Urothelium cell line (cell line): ENCODE measurements at places on chromosomes 13 and 19.
A peak's percentile ranks its signal among the peaks of the same experiment; 100 is the strongest.

GRCh38 chr19:4559569-4559968, at the start of gene SEMA6B:
SEMA6B (minus strand) TSS chr19:4559684; CDS start chr19:4558457, 1,227 bp downstream.
- no peak for DNase-seq

GRCh38 chr13:102089177-102089576, 312.7 kb downstream of the FGF14 start:
- no peak for DNase-seq

DNA sequence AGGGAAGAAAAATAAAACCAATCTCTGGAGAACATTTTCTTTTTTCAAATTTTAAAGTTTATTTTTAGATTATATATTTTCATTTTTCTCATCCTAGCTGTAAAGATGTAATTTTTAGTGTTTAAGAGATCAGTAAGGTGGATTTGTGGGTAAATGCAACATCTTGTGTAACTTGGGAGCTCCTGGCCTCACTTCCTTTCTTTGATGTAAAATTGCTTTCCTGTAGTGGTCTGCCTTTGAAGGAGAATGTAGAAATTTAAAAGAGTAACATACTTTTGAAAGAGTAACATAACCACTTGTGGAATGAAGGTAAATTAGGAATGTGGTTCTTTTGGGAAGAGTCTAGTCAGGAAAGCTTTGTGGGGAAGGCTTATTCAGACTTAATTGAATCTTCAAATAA, 95.7 kb upstream of the AKAP11 start:
- no peak for DNase-seq

DNA sequence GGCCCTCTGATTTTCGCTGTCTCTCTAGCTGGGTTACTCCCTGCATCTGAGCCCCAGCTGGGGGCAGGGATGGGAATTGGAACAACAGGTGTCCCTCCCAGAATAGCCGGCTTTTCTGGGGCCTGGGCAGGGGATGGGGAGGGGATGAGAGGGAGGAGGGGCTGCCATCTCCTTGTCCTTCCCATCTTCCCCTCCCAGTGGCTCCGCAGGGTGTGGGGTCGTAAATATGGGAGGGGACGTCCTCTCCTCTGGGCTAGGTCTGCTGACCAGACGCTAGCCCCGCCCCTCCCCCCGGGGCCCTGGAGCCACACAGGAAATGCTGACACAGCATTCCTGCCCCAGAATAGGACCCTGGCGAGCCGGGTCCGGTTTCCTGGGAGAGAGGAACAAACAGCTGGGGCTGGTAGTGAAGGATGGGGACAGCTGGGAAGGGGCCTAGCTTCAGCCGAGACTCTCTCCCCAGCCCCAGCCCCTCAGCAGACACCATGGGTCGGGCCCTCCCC, 1.1 kb downstream of the RYR1 start:
- no peak for DNase-seq

DNA sequence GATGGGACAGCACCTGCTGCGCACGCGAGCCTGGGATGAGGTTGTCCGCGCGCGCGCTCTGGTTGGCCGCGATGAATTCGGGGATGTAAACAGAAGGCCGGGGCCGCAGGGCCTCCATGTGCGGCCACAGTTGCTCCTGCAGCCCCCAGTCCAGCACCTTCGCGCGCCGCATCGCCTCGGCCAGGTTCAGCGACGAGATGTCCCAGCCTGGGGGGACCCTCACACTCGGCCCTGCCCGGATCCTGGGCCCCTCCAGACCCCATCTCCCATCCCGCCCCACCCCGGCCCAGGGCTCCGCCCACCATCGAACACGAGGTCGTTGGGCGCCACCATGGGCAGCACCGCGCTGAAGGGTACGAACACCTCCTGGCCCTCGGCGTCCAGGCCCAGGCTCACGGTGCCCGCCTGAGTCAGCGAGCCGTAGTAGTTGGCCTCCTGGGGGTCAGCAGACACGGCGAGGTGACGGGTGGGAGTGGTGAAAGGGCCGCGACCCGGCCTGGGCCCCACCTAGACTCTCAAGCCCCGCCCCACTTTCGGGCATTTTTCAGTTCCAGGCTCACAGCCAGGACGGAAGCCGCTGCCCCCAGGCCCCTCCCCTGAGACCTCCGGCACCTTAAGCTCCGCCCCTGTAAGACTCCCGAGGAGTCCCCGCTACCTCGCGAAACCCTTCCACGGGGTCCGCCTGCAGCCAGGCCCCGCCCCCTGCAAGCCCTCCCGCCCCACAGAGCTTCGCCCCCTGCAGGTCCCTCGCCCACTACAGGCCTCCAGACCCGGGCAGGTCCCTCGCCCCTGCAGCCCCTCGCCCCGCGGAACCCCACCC, 1.1 kb downstream of the ISYNA1 start:
- no peak for DNase-seq

DNA sequence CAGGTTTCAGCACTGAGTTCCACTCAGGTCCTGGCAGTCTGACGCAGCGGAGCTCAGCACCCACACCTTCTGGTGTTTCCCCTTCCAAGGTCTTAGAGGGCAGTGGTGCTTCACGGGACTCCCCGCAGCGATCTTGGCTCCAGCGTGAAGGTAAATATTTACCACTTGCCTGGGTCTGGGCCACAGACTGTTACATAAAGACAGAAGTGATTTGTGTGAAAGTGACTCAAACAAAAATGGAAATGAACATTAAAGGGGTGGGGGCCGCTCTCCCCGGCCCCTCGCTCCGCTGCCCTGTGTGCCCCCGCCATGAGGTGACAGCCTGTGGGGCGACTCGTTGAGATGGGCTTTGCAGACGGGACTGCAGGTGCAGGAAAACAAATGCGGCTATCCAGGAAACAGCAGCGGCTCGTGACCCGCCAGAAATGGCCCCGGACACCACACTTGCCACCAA, 55.0 kb downstream of the GGACT start:
- no peak for DNase-seq

DNA sequence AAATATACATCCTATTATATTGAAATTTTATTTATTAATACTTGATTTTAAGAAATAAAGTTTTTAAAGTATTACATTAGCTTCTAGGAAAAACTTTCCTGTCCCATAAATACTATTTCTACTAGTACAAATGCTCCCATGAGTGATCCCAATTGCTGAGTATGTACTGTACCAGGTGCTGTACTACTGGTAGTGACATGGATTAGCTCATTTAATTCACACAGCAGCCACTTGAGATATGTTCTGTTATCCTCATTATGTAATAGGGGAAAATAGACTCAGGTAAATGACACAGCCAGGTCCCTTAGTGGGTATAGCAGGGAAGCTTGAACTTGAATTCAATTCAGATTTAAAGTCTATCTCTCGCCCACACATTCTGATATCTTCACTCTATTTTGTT, 363.1 kb downstream of the FGF14 start:
- DNase-seq: no peak

- DNase-seq: no peak
These were observed 18.5 kb downstream of the MAN2B1 start for GRCh38 chr19:12648088-12648487.

- DNase-seq: peak; percentile 6
These were observed 509 bp downstream of the TPP2 start for GRCh38 chr13:102597029-102597961.

DNA sequence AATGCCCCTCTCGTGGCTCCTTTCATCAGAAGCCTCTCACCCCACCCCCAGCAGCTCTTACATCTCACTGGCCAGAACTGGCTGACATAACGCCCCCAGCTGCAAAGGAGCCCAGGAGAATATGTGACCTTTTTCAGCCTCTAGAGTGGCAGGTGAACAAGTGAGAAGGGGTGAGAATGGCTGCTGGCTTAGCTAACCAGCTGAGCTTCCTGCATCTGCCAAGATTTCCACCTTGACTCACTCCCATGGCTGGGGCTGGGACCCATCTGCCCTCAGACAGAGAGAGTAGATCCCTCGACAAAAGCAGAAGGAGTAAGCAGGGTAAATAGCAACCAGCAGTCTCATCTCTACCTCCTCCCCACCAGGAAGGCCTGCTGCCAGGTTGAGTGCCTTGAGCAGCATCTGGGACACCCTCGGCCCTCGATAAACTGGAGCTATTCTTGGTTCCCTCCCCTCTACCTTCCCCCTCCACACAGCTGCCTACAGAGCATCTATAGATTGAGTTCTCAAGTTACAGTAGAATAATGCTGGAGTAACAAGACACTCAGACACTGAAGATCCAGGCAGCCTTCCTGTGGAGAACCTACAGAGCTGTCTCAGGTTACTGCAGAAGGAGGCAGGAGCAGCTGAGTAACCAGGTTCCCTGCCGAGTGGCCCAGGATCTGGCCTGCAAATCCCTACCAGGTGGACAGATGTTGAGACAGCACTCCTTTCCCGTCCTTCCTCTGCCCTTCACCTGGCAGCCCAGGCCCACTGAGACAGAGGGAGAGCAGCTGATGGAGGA, 15.5 kb downstream of the KASH5 start:
- DNase-seq: no peak

- DNase-seq: peak; percentile 51
These were observed 2.0 kb downstream of the ITPKC start for GRCh38 chr19:40718774-40719391.

GRCh38 chr13:73075954-73076353, 17.1 kb downstream of the KLF5 start:
- DNase-seq: no peak

DNA sequence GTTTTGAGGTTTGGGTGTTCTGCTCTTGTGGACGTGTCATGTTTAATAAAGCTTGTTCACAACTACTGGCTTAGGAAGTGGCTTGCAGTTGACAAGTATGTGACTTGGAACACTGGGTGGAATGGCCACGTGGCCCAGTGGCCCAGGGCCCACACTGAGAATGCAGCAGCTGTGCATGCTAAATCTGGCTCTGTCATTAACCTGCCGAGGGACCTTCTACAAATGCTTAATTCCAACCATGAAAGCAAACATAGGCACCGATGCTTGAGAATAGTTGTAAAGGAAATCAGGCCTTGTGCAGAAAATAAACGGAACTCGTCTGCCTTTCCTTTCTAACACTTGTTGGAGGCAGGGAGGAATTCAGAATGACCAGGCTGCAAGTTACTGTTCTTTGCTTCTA, 11.6 kb upstream of the CLDN10 start:
- no peak for DNase-seq
